ENCODE measurements at places on chromosomes 1 and 21.
A peak's percentile ranks its signal among the peaks of the same experiment; 100 is the strongest.

GRCh38 chr1:79705218-79705617 lies 698.7 kb upstream of the ADGRL4 start:
- no peak for DNase-seq

DNA sequence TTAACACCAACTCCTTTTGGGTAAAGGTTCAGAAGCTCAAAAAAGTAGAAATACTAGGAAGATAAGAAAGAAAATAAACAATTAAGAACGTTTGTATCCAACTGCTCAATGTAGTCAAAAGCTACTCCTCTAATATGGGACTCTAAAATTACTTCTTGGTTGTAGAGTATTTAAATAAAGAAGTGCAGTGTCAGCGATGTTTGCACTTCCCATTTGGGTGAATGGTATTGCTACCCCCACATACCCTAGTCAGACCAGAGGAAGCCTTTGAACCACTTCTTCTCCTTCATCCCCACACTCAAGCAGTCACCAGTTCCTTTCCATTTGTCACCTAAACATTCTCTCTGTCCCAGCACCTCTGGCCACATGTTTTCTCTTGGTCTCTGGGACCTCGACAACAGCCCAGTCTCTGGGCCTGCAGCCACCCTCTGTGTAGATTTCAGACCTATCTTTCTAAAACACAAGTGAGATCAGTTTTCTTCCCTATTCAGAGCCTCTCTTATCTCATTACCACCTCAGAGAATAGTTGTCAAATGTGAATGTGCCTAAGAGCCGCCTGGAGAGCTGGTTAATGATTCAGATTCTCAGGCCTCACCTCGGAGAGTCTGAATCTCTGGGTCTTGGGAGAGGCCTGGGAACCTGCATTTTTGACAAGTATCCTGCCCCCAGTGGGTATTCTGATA lies 109.8 kb downstream of the OMA1 start:
- no peak for DNase-seq

DNA sequence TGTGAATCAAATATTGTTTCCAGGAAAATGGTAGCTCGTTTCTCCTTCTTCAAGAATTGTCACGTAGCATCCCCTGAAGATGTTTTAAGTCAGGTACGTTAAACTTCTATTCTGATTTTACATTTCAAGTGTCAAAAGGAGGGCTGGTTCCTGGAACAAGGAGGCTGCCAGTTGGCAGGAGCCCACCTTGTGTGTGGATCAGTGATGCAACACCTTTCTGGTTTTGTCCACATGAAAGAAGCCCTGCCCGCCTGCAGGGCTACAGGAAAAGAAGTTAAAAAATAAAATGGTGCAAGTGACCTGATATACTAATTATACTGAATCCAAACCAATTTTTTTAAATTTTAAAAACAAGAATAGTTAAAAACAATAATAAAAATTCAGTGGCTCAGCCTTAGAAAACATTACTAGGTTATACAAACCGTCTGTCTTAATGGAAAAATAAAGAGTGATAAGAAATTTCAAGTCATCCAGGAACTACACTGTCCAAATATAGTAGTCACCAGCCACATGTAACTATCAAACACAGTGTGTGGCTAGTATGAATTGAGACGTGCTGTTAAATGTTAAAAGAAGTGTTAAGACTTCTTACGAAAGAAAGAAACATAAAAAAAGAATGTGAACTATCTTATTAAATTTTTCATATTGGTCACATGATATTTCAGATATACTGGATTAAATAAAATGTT lies 123.1 kb downstream of the APP start:
- no peak for DNase-seq

GRCh38 chr1:152757747-152758146 lies at the start of gene KPRP:
TSS of gene KPRP (plus strand) at chr1:152758025. CDS start at chr1:152759589, 1,564 bp downstream.
- DNase-seq, result no peak

DNA sequence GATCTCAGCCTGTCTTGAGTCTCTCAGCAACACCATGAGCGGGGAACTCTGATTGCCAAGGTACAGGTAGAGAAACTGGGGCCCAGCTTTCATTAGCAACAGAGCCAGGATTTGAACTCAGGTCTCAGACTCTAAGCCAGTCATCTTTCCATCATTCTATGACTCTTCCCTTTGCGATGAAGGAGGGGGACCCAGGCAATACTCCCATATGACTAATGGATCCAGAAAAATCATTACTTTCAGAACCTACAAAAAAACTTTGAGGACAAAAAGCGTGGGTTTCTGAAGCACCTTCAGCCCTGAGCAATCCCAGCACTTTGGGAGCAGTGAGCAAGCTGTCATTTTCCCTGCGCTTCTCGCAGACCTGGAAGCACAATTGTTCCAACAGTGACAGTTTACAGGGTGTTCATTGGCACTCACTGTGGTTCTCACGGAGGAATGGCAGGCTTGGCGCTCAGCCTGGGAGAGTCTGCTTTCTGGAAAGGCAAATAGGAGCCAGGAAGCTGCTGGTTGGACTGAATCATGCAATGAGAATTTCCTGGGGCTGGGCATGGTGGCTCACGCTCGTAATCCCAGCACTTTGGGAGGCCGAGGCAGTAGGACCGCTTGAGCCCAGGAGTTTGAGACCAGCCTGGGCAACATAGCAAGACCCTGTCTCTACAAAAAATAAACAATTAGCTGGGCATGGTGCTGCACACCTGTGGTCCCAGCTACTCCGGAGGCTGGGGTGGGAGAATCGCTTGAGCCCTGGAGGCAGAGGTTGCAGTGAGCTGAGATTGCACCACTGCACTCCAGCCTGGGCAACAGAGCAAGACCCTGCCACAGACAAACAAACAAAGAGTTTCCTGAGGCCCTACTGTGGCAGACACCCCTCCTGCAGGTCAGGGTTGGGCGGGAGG lies 40.1 kb downstream of the SLC2A7 start:
- DNase-seq, result peak; percentile 75

GRCh38 chr1:57369889-57370288 lies 54.0 kb downstream of the DAB1 start:
- no peak for DNase-seq

- no peak for DNase-seq
Observed at GRCh38 chr21:41321211-41321907, 4.8 kb downstream of the FAM3B start.

DNA sequence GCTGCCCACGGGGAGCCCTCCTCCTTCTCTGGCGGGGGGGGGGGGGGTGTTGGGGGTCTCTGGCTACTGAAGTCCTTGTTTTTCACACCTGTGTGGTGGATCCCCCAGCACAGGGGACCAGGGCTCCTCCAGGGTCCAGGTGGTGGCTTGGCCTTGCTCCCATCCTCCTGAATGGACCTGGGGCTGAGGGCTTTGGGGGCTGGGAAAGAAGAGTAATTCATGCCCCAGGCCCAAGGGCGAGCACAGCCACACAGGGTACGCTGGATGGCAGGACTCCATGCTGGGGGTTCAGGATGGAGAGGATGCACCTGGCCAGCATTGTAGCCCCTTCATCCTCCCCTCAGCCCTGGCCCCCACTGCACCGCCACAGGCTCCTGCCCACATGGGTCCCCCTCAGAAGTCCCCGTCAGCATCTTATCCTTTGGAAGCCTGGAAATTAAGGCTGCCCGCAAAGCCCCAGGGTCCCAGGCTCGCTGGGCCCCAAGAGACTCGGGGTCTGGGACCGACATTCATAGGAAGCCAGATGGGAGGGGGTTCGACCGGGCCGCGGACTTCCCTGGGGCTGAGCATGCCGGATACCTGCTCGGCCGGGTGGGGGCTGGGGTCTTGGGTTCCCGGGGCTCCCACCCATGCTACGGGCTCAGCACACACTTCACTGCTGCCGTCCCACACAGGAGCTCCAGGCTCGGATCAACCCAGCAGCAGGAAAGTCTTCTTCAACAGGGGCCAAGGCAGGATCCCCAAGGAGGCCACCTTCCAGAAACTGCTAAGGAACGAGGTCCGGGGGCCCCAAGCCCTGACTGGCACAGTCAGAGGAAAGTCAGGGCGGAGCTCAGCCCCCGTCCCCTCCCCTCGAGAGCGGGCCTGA lies 49.0 kb upstream of the ACTRT2 start:
- no peak for DNase-seq

DNA sequence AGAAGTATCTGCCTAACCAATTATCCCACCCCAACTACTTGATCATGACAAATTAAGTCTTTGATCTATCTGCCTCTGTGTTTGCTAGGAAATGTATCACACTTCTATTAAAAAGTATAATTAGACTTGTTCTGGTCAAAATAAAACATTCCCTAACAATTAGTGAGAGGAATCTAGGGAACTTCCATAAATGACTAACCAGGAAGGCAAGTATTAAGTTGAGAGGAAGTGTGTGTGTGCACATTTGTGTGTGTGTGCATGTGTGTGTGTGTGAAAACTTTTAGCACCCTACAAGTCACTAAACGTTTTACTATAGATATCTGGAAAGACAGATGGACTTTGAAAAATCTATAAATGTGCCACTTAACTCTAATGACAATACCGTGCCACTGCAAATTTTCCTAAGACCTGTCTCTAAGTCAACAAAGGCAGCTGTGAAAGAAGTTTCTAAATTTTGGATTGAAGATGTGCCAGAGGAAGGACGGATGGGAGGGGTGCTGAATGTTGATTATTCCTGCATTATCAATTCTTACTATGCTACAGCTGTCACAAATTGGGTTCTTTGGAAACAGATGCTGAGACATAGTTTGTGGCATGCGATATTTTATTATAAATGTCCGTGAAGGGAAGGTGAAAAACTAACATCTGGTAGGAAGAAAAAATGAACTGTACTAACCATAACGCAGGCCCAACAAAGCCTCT lies 567.1 kb downstream of the PTPRC start:
- DNase-seq, result no peak

DNA sequence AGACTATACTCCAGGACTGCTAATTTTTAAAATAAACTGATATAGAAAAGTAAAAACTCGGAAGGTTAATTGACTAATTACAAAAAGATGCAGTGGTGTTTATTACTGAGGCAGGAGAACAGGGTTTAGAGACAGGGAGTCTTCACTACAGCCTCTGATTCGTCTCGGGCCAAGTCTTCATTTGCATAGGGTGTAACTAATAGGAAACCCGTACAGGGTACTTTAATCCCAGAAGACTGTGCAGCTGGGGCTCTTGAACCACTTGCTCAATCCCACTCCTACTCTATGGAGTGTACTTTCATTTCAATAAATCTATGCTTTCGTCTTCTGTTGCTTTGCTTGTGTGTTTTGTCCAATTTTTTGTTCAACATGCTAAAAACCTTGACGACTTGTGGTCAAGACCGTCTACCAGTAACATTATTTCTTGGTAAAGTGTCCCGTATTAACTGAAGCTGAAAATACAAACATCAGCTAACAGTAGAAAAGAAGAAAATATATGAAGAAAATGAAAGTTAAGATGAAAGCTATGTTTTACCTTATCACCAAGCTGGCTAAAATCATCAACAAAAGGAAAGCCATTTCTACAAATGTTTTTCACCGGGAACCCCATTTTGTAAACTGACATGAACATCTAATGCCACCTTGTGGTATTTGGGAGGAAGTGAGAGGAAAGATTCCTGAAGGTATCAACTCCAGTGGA lies 8.0 kb downstream of the SDHB start:
- DNase-seq, result peak; percentile 49

DNA sequence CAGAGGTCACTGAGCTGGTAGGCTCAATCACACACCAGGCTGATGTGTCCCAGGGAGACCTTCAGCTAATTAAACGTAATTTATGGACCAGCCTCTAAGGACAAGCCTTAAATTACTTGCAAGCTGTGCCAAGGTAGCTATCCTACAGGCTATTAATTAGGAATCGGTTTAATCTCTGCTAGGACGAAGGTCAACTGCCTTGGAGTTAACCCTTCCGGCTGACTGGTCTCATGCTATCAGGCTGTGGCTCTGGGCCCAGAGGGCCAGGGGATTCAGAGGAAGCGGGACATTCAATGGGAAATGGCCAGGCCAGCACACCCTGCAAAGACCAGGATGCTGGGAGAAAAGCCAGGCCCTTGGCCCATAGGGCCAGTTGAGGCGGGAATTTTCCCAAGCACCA lies 19.0 kb downstream of the DHRS3 start:
- DNase-seq, result no peak

DNA sequence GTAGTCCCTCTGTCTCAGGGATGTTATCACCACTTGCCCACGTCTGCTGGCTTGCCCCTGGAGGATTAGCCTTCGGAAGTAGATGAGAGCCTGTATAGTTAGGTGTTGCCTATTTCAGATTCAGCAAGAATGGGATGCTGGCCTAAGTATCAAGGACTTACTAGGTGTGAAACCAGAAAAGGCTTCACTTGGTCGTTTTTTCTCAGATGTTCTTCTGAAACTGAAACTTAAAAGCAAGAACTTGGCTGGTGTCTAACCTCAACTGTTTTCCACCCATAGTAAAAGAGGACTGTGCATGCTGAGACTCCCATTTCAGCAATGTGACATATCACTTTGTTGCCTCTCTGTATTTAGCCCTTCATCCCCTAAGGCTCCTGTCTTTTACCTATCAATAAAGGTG lies 67.0 kb upstream of the LRRC53 start:
- DNase-seq, result no peak

- no peak for DNase-seq
Observed at GRCh38 chr1:34328281-34328799, 151.6 kb downstream of the C1orf94 start.

GRCh38 chr1:40383095-40383487 lies 9.6 kb downstream of the SMAP2 start:
- no peak for DNase-seq

DNA sequence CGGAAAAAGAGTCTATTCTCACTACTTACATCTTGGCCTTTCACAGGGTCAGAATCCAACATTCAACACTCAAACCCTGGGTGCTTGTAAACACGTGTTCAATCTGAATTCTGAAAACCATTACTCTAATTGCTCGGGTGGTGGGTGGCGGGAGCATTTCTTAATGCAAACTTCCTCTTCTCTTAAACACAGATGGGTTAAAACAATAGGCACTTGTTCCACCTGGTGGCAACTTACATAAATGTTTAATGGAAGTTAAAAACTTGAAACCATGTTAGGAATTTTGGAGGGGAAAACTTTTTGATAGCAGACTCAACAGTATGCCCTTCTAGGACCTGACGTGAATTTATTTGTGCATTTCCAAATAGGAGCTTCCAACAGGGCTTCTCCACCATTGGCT lies 23.4 kb upstream of the TDRD10 start:
- DNase-seq, result no peak

DNA sequence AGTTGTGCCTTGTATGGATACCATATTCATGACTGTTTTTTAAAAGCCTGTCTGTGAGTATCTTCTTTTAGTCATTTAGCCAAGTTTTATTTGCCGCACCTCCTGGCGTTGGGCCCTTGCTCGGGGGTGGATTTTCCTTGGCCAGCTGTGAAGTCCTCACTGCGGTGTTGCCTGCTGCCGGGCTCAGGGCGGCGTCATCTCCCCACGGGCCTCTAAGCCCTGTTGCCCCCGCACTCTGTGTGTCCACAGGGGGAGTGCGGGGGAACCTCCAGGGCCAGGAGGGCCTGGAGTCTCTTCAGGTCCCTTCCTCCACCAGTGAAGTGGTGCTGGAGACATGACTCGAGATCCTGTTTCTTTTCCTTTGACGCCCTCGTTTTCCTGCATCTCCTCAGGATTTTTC lies 65.8 kb upstream of the DIP2A start:
- no peak for DNase-seq
